ENCODE measurements at places on chromosomes 3 and 15.

DNA sequence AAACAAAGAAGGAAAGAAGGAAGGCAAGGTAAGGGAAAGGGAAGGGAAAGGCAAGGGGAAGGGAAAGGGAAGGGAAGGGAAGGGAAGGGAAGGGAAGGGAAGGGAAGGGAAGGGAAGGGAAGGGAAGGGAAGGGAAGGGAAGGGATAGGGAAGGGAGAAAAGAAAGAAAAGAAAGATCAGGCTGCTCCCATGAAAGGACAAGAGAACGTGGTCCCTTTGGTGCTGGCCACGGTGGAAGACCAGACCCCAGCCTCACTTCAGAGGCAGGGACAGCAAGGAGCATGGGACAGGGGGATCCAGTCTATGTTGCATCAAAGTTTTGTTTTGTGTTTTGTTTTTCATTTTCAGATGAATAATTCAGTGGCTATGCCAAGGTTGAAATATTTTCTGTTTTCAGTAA is 111.4 kb upstream of the IGF1R start:
- DNase-seq, result no peak

GRCh38 chr3:58198362-58198761 is 12.4 kb downstream of the DNASE1L3 start:
- no peak for DNase-seq

- peak; percentile 64 for DNase-seq
Observed at GRCh38 chr15:98518823-98519561, 129.3 kb upstream of the IGF1R start.

DNA sequence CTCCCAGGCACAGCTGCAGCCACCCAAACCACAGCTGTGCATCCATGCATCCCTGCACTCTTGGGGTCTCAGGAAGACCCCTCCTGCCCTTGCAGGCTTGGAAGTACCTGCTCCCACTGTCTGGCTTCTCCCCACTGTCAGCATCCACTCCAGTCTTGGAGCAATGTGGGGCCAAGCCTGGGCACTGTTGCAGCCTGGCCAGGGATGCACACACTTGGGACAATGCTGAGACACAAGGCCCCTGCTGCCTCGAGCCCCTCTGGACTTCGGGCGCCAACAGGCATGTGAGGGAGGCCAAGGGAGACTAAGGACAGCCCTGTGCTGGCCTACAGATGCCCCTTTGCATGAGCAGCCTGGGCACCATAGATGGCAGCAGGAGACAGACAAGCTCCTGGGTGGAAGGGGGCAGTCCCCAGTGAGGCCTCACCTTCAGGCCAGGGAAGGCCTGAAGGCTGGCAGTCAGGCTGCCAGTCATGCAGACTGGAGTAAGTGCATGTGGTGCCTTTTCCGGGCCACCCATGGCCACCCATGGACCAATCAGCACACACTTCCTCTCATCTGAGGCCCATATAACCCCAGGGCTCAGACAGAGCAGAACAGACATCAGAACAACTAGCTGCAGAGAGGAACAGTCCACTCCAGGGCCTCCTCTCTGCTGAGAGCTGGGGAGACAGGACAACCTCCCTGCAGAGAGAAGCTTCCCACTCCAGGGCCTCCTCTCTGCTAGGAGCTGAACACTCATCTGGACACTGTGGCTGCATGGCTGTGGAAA is 219.0 kb downstream of the VGLL3 start:
- no peak for DNase-seq

- no peak for DNase-seq
Observed at GRCh38 chr3:132654190-132654589, 5.4 kb downstream of the ACAD11 start.

DNA sequence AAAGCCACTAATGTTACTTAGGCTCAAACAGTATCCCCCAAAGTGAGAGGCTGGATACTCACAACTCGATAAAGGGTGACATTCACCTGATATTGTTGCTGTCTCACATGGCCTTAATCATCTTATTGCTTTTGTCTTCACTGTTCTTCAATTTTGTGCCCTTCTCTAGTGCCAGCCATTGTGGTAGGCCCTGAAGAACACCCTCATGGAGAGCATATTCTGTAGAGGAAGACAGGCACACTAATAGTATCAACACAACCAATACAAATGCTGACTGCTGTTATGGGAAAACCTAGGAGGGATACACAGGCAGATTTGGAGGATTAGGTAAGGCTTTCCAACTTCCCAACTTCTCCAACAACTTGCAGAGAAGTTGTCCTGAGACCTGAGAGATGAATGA is 4.1 kb upstream of the BLM start:
- DNase-seq, result no peak
